NCI-H524 treated with DMSO at 0.1 percent for 48 hours (cell line): ENCODE measurements at places on chromosomes 1 and 21.

DNA sequence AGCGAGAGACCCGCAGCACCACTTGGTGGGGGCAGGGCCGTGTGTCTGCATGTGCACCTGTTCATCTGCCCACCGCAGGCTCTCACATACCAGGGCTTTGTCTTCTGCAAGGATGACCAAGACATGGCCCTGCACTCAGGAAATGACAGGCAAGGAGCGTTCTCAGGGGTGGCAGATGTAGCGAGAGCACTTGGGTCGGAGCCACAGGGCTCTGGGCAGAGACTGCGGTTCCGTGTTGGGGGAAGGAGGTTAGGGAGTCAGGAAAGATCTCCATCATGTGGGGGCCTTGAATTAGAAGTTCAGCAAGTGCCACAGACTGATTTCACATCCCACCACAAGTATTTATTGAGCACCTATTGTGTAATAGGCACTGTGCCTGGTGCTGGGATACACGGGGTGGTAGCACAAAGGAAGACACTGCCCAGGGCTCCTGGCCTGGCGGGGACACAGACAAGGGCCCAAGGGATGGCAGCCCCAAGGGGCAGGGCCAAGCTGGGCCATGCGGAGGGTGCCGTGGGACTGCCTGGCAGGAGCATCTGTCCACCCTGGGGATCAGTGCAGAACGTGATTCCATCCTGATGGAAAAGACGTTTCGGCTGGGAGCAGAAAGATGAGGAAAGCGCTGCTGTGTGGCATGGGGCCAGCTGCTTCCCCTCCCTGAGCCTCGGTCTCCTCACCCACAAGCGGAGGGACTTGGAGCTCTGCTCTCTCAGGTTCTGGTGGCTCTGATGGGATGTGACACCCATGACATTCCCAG is 11.4 kb upstream of the SPSB1 start:
- DNase-seq, result no peak

- no peak for DNase-seq
Observed at GRCh38 chr1:53454019-53454418, 5.2 kb upstream of the DMRTB1 start.

- no peak for DNase-seq
Observed at GRCh38 chr1:183912265-183912886, 107.5 kb downstream of the RGL1 start.

- DNase-seq, result no peak
Observed at GRCh38 chr1:199157494-199157893, 518.7 kb downstream of the PTPRC start.

DNA sequence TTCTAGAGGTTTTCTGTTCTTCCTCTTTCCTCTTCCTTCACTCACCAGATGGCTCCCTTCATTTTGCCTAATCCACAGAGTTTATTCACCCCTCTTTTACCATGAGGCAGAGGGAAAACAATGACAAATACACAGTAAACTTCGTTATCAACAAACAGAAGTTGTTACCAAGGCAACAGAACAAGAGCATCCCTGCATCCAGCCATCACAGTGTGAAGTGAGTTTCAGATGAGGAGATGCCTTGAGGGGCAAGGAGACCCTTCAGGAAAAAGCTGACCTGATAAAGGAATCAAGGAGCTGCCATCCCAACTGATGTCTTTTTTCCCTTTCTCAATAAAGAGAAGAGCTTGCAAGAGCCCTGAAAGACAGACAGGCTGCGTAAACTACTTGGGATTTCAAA is 195.3 kb downstream of the BRINP2 start:
- DNase-seq, result no peak

- no peak for DNase-seq
Observed at GRCh38 chr1:64004451-64005025, 198.9 kb upstream of the UBE2U start.
